Activated T-cell treated with anti-CD3 and anti-CD28 coated beads, Interleukin-2, amount 50 U/mL, for 1 hour (primary cell): ENCODE measurements at places on chromosomes 5 and 9.

- no peak for DNase-seq
Measured at GRCh38 chr5:94378062-94378461, 240.3 kb downstream of the KIAA0825 start.

DNA sequence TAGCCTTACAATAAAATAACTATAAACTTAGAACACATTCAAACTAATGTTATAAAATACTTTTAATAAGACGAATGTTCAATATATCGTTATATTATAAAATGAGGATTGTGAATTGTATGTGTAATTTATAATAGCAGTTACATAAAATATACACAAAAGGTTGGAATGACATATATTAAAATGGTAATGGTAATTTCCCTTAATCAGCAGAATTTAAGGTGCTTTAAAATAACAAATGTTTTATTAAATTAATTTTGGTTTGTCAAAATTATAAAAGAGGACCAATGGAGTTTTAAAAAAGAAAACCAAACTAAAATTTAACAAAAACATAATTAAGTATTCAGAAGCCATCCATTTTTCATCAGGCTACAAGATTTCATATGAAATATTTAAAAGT lies 164.3 kb upstream of the PRDM9 start:
- no peak for DNase-seq

DNA sequence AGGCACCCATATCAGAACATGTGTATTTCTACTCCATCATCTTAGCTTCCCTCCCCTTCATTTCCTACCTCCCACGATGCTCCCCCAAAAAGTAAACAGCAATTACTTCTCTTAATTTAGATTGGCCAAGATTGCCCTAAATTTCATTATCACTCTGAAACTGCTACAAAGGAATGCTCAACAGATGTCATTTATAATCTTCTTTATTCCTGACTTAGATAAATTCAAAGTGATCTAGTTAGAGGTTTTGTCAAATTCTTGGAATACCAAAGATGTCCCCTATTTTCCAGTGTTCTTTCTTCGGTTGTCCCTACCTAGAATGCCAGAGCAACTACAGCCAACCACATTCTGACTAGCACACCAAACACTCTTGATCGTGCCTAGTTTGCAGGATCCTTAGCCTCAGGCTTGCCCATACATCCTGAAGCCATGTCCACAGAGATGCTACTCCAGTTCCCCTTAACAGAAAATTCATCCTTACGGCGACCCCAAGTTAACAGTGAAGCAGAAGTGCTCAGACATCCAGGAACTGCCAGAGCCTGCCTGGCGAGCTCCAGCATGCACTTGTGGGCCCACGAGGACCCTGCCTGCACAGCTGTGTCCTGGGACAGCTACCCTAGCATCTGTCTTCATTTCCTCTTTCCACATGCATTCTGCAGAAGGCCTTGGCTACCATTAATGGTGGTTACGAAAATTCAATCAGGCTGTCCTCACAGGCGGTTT lies 31.6 kb downstream of the DAP start:
- no peak for DNase-seq

- DNase-seq, result no peak
Measured at GRCh38 chr5:116076496-116076895, 8.3 kb upstream of the COMMD10 start.

DNA sequence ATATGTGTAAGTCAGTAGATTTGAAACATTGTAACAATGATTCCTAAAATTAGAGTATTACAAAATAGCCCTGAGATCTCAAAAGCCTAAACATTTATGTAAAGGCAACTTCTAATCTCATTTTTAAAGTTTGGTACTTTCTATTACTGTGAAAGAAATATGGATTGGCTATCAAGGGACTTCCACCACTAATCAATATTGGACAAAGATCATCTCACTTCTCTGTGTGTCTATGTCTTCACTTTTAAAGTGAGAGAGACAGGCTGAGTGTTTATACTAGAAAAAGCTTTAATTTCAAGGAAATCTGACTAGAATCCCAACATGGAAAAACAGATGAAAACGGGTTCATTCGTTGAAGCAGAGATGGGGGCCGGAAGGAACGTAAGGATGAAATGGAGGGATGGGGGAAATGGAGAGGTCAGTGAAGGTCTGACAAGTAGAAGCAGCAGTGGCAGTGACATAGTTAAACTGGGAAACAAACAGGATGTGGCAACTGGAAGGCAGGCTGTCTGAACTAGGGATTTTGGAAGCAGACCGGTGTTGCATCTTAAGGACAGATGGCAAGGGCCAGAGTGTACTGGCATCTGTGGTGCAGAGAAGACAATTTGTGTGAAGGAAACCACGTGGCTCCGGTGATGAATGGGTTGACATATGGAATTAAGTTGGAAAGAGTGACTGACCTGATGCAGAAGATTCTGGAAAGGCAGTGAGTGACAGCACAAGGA lies 60.8 kb downstream of the PDE4D start:
- DNase-seq, result no peak

DNA sequence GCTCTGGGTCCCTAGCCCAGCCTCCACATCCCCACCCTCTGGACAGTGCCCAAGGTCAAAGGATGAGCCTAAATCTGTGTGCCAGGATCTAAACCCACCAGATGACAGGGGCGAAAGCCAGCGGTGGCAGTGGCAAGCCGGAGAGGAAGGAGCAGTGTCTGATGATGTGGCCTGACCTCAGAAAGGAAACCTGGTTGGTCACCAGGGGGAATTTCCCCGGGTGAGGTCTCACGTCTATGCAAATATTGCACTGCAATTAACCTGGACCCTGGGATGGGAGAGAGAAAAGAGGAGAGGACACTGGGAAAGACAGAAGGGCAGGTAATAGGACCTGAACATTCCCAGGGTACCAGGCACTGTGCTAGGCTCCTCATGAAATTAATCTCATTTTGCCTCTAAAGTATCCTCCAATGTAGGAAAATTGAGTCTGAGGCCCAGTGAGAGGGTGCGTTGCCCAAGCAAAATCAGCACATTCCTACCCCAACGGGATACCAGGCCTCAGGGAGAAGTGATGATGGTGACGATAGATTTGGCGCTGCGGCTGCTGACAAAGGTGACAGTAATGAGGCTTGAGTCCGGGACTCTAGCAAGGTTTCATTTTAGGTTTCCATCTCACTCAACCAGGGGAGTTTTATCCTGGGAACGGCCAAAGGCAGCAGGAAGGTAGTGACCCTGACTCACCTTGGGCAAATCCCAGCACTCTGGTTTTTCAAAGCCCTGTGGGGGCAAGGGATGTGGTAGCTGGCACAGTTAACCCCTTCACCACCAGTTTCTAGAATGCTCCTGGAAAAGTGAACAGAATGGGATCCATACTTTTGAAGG lies 13.4 kb upstream of the TNIP1 start:
- DNase-seq, result peak; percentile 48

- no peak for DNase-seq
Measured at GRCh38 chr9:70600506-70600905, 186.0 kb upstream of the KLF9 start.

DNA sequence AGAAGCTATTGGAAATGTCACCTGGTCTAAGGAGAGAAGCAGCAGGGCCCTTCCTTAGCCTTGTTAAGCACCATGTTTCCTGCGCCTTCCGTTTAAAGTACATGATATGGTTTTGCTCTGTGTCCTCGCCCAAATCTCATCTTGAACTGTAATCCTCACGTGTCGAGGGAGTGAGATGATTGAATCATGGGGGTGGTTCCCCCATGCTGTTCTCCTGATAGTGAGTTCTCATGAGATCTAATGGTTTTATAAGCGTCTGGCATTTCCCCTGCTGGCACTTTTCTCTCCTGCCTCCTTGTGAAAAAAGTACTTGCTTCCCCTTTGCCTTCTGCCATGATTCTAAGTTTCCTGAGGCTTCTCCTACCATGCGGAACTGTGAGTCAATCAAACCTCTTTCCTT lies 49.7 kb downstream of the PRDM6 start:
- no peak for DNase-seq

DNA sequence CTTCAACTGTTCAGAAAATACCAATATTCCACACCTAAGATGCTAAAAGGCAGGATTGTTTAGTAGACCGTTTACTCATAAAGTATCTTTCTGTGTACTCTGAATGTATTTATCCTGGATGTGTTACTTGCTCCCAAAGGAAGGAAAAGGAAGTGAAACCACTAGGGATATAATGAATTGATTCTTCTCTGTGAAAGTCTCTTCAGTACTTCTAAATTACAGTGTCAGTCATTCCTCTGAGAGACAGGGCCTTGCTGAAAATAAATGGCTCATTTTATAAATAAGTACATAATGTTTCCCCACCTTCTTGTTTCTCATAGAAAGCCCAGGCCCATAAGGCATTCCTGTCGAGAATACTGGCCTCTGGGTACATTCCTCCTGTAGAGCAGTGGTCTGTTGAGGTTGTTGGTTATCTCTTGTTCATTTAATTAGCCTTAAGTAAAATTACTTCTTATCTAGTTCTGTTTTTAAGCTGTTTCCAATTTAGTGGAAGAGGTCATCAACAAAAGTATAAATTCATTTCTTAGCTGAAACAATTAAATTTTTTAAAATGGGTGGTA lies 1.6 kb downstream of the HAPLN1 start:
- no peak for DNase-seq

- DNase-seq, result no peak
Measured at GRCh38 chr5:147040856-147041255, 162.3 kb upstream of the PPP2R2B start.

GRCh38 chr5:2111569-2112105 lies 228.9 kb upstream of the IRX4 start:
- DNase-seq, result no peak

DNA sequence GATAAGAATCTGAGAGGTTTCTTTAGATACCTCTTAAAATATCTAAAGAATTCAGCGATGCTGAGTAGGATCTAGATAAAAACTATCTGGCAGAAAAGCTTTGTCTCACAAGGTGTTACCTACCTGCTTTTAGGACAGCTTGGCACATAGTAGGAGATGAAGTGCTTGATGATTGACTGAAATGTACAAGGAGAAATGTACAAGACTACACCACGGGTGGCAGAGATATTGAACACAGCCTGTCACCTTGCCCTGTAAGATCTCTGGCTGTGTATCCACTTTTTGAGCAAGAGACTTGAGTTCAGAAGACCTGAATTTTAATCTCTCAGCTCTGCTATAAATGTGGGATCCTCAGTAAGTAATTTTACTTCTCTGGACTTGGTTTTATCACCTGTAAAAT lies 15.7 kb downstream of the ALDOB start:
- DNase-seq, result no peak

- DNase-seq, result no peak
Measured at GRCh38 chr5:54895816-54896341, 89.5 kb downstream of the ESM1 start.

GRCh38 chr5:58924306-58924705 lies 341.4 kb downstream of the RAB3C start:
- no peak for DNase-seq

GRCh38 chr5:109588281-109589035 lies 101.3 kb upstream of the MAN2A1 start:
- no peak for DNase-seq
